ENCODE measurements at places on chromosomes 2 and 18. TPM values are rescaled to one million over a fixed set of nuclear protein-coding genes. Genes with fewer than 3 reads are reported as not detected.

The ADD2 gene
- 96.4 TPM for polyA plus RNA-seq

The MAPRE3 gene
- 4.9 TPM for polyA plus RNA-seq

DNA sequence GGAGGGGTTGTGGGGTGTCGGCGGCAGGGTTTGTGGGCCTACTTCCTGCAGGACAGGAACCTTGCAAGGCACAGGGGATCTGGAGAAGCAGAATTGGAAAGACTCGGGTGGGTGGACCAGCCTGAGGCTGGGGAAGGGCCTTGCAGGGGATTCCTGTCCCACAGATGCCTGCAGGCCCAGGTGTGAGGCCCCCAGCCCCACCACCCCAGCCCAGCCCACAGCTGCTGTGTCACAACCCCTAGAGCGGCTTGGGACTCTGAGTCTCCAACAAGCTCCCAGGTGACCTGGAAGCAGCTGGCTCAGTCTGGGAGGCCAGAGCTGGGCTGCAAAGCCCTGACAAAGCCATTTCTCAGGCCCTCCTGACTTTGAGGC, 93.1 kb downstream of the ZFP36L2 start:
- DNase-seq = no peak

DNA sequence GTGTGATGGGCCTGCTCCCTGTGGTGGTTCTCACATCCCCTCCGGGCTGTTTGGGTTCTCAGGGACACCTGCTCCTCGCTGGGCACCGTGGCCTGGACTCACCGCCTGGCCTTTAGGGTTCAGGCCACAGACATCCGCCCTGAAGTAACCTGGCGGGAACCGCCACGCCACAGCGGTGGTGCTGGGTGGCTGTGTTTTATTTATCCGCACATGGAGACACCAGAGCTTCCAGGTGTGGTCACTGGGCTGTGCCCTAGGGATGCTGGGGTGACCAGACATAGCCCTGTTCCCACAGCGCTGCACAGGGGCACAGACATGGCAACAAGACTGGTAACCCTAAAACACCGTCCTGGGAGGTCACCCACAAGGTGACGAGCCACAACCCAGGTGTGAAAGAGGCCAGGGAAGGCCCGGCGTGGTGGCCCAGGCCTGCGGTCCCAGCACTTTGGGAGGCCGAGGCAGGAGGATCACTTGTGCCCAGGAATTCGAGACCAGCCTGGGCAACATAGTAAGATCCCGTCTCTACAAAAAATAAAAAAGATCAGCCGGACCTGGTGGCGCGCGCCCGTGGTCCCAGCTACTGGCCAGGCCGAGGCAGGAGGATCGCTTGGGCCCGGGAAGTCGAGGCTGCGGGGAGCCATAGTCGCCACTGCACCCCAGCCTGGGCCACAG, 649 bp upstream of the HSBP1L1 start:
- DNase-seq = no peak

DNA sequence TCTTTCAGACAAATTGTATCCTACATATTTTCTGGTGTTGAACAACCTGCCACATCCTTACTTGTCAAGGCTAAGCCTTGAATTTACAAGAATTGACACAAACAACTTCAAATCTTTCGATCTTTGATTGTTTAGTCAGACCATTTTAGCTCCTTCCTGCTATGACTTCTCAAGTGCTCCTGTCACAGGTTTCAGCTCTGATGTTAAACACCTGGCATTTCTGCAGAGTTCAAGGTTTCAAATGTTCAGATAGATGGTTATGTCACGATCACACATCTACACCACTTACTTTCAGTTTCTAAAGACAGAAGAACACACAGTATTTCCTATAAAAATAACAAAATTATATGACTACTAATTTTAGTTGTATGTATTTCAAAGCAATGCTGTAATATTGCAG, 84.0 kb downstream of the RND3 start:
- DNase-seq = no peak

- DNase-seq = no peak
Measured at GRCh38 chr2:25368660-25369059, 26.9 kb upstream of the DNMT3A start.

DNA sequence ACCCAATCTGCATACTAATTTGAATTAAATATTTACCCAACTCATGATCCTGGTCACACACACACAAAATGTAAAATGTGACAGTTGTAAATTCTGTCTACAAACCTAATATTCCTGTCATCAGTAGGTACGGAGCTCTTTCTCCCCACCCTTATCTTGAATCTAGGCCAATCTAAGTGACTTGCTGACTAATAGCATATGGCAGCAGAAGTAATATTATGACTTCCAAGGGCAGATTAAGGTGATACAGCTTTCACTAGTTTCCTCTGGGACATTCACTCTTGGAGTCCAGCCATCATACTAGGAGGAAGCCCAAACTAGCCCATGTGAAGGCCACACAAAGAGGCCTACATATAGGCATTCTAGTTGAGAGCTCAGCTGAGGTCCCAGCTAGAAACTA, 89.4 kb downstream of the TMEM131 start:
- DNase-seq = no peak

DNA sequence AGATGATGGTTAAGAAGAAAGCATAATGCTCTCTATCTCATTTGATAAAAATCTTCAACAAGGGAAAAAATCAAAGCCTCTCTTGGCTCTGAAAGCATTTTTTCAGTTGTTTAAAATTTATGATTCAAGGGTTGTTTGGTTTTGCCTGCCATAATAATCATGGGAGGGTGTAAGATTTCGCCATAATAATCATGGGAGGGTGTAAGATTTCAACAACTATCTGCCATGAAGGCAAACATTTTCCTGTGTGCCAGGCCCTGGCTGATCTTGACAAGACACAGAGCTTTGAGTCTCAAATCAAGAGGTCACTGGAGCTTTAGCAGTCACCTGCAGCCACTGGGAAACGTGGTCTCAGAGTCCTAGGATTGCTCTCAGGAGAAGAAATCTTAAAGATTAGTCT, 175.1 kb upstream of the PIEZO2 start:
- DNase-seq = no peak

DNA sequence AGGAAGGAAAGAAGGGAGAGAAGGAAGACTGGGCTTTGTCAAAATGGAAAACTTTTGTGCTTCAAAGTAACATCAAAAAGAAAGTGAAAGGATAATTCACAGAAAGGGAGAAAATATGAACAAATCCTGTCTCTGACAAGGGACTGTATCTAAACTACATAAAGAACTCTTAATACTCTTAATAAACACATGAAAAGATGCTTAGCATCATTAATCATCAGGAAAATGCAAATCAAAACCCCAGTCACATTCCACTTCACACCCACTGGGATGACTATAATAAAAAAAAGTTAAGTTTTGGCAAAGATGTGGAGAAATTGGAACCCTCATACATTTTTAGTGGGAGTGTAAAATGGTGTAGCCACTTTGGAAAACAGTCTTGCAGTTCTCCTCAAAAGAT, 11.8 kb upstream of the ZFP36L2 start:
- DNase-seq = no peak

- no peak for DNase-seq
Measured at GRCh38 chr18:74611765-74612164, 14.1 kb downstream of the ZNF407 start.
